ENCODE measurements at places on chromosomes 6 and 20.

DNA sequence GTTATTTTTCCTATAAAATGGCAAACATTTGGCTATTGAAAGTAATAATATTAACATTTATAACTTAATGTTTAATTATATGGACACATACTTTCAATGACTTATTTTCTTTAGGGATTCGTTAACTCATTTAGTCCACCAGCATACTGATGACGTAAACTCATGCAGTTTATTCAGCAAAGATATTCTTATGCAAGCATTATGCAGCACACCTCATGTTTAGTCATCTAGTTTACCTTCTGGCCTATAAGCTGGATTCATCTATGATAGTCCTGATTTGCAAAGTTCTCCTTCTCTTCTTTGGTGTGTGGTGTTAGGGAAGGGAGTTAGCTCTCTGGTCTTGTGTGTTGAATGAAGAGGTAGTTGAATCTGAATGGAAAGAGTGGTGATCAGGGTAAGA lies 60.0 kb downstream of the OR2J2 start:
- DNase-seq, result no peak

DNA sequence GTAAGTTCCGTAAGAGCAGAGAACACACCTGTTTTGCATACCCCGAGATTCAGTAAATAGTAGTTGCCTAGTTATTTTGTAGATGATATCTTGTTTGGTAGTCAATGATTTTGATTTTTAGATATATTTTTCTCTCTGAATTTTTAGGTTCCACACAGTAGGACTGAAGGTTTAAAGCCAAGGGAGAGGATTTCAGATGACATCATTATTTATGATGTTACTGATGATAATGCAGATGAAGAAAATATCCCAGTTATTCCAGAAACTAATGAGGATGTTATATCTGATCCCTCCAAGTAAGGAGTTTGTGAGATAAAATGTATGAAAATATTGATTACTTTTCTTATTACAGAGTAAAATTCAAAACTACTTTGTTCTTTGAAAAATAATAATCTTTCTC lies 22.6 kb downstream of the HSF2 start:
- DNase-seq, result no peak

- no peak for DNase-seq
Observed at GRCh38 chr6:161429921-161430490, 156.1 kb upstream of the AGPAT4 start.

DNA sequence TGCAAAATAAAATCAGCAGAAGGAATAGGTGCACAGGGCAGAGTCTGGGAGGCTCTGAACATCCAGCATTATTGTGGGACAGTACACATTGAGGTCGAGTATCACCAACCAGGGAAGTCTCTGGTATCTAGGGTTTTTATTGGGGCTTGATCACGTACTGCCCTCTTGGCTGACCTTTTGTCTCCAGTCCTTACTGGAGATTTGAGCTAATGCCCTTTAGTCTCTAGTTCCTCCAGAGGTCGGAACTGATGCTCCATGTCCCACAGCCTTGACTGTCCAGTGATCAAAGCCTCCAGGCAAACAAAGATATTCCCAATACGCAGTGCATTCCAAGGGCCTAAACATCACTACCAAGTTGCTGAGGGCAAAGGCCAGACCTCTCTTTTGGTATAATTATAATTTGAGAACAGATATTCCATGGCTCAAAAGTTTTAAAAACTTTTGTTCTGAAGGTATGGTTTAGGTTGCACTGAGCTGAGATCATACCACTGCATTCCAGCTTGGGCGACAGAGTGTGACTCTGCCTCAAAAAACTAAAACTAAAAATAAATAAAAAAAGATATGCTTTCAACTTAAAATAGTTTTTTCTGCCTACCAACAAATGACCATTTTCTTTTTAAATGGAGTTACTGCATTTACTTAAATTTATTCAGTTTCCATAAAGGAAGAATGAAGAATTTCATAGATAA lies 56.9 kb upstream of the DYNLRB1 start:
- no peak for DNase-seq

DNA sequence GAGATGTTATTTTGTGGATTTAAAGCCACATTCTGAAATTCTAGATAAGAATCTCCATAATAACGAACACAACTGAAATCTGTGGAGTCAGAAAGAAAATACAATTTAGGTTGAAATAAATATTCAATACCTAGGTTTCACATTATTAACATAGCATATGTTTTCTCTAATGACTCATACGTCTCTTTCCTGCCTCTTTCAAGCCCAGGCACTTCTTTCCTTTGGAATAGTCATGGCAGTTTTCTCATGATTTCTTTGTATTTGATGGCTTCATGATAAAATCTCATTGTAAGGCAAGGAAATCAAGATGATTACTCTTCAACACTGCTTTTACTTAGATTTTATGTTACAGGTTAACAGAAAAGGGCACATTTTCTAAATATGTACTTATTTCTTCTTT lies 803.7 kb downstream of the PHF3 start:
- DNase-seq, result no peak

DNA sequence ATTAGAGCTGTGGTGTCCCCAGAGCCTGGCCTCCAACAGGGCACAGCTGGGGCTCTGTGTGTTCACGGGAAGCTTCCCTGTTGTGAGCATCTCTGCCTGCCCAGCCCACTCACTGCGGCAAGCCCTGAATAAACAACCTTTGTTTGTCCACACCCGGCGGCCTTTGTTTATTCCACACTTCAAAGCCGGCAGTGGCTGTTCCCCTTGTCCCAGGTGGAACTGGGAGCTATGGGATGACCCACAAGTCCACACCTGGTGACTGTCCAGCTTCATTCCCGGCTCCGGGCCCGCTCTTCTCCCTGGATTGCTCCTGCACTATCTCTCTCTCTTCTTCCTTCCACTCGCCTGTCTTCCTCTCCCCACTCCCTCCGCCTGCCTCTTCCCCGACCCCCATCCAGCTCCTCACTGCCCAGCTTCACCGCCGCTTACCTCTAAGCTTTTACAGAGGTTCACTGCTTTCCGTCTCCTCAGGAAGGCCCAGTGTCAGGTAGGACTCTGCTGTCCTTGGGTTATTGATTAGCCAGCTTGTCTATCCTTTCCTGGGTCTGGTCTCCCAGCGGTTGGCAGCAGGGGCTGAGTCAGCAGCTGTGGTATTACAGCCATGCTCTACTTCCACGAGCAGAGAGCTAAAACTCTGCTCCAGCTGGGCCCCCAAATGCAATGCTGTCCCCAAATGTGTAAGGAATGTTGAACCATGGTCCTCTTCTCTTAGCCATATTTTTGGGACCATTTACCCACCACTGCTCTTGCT lies 17.8 kb downstream of the DACT2 start:
- DNase-seq, result no peak

DNA sequence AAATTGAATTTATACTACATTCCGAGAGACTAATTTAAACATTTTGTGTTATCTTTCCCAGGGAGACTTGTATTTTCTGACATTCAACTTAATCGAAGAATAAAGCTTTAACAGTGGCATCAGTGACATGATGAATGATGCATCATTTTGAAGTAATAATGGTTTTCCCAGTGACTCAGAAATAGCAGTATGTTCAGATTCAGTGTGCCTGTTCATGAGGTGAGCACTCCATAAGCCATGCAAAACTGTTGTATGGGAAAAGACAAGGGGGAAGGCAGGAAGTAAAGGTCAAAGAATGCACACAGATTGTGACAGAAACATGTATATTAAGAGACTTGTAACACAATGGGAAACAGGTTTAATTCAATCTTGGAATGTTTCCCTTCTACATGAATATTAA lies 1348.2 kb upstream of the GJE1 start:
- no peak for DNase-seq

- DNase-seq, result peak; percentile 37
Observed at GRCh38 chr20:35743693-35744491, 1.8 kb upstream of the RBM39 start.

DNA sequence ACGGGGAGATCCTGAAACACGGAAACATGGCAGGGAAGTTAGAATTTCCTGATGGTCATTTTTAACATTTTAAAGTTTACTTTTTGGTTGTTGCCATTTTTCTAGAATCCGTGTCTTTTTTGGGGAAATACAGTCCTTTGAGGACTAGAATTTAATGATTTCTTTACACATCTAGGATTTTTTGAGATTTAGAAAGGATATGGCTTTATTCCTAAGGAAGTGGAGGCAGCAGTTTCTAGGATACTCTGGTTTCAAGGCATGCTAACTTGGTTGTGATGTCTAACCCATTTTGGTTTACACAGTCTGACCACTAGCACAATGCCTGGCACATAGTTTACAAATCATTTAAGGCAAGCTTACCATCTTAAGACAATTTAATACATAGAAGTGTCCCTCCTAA lies 1.1 kb upstream of the ZBTB2 start:
- DNase-seq, result no peak

GRCh38 chr6:17178754-17179529 lies 77.1 kb downstream of the STMND1 start:
- DNase-seq, result no peak

GRCh38 chr6:22838345-22838744 lies 269.0 kb downstream of the HDGFL1 start:
- DNase-seq, result no peak

- peak; percentile 82 for DNase-seq
Observed at GRCh38 chr20:31602779-31603441, 2.2 kb upstream of the ID1 start.

DNA sequence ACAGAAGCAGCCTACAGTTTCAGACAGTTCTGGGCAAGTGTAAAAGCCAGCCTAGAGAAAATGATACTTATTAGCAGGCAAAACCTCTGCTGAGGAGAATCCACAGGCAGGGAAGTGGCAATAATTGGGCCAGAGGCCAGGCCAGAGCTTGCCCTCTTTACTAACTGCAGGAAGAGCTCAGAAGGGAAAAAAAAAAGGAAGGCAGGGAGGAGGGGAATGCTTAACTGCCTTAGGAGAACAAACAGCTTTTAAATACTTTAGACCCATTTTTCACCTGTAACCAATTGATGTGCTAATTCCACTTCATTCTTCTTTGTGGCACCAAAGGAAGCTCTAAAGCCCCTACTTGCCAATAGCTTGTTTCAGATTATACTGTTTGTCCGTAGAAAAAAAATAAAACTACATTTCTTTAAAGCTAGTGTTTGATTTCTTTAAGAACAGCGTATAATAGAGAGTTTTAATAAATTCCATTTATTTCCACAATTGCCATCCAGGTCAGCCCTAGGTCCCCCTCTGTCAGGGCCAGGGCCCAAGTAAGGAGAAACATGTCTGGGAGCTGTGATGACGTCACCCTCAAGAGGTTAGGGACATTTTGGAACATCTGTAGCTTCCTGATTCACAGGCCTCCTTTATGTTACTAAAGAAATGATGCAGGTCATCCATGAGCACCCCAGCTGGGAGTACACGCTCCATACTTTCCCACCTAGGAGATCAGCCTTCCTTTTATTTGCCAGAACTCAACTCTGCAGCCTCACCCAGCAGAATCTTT lies 384.3 kb downstream of the CDC5L start:
- no peak for DNase-seq

- no peak for DNase-seq
Observed at GRCh38 chr20:5670036-5670536, 80.1 kb upstream of the SHLD1 start.

- no peak for DNase-seq
Observed at GRCh38 chr20:17901971-17902370, 66.6 kb downstream of the SNX5 start.

- no peak for DNase-seq
Observed at GRCh38 chr6:125839471-125839870, 48.7 kb downstream of the NCOA7 start.

DNA sequence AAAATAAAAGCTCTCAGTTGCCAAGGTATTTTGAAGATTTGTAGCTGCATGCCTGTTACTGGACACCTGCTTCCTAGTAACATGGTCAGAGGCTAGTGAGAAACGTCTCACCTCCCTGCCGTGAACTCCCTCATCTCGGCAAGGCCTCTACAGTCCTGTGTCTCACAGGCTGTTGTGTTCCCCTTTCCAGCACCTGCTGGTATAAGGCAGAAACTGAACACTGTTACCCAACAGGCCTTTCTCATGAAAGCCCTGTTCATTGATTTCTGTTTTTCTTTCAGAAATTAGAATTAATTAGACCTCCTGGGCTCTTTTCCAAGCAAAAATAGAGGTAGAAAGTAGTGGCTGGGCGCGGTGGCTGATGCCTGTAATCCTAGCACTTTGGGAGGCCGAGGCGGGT lies 17.6 kb upstream of the SRSF3 start:
- DNase-seq, result peak; percentile 20

DNA sequence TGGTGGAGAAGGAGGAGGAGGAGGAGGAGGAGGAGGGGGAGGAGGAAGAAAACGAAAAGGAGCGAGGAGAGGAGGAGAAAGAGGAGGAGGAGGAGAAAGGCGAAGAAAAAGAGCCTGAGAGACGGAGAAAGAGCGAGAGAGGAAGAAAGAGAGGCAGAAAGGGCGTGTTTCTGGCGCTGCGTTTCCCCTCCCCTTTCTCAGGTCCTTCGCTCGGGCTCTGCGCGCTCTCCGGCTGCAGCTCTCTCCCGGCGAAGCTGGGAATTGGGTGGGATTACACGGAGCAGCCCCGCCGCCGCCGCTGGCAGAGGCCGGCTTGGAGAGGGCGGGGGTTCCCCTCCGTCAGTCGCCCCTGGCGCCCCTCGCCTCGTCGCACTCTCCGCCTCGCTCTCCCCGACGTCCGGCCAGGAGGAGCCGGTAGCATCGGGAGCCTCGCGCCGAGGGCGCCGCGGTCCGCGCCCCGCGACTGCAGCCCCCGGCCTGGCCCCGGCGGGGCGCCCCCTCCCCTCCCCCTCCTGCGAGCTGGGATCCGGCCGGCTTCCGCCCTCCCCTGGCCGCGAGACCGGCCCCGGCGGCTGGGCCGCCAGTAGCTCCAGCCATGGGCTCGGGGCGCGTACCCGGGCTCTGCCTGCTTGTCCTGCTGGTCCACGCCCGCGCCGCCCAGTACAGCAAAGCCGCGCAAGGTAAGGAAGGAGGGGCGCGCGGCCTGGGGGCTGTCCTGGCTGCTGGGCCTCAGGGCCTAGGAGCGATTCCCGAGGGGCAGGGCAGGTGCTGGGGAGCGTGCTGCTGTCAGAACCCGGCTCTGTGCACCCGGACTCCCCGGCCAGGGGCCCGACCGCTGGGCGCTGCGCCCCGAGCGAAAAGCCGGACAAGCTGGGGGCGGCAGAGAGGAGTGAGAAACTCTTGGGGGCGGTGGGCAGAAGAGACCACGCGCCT lies at the start of gene SCUBE3:
TSS of gene SCUBE3 (plus strand) at position 133 of the 933 bp plus-strand sequence. CDS start at position 596, 463 bp downstream.
- DNase-seq, result no peak

GRCh38 chr6:89862273-89862672 lies 32.0 kb upstream of the GJA10 start:
- DNase-seq, result no peak

DNA sequence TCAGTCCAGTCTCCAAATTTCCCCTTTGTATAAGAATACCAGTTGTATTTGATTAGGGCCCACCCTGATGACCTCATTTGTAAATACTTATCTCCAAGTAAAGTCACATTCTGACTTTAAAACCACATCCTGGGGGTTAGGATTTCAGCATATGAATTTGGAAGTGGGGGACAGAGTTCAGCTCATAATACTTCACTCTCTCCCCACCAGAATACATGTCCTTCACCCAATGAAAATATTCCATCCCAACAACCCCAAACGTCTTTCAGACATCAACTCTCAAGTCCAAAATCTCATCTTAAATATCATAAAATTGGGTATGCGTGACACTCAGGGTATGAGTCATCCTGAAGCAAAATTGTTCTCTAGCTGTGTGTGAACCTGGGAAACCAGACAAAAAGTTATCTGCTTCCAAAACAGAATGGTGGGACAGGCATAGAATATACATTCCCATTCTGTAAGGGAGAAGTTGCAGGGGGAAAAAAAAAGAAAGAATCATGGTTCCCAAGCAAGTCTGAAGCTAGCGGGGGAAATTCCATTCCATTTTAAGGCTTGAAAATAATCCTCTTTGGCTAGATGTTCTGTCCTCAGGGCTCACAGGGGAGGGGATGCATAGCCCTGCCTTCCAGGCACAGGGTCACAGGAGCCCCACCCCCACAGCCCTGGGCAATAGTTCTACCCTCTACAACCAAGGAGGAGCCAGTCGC lies 113.9 kb downstream of the ADAT2 start:
- DNase-seq, result no peak

Measured in AML-193 (cell line).